Osteocyte (in vitro differentiated cells): ENCODE measurements at places on chromosomes 13 and 19.

- no peak for DNase-seq
Measured at GRCh38 chr13:95437561-95437960, 115.0 kb upstream of the CLDN10 start.

DNA sequence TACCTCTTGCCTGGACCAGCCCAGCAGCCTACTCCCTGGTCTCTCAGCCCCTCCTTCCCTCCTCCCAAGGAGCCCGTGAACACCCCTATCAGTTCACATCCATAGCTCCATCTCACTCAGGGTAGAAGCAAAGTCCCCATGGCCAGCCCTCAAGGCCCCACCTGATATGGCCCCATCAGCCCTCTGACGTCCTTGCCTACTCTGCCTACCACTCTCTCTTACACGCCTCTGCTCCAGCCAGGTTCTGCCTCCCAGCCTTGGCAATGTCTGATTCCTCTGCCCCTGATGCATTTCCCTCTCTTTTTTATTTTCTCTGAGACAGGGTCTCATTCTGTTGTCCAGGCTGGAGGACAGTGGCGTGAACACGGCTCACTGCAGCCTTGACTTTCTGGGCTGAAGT, 7.9 kb upstream of the SERTAD3 start:
- no peak for DNase-seq

GRCh38 chr19:28242317-28242927, 970.5 kb downstream of the UQCRFS1 start:
- no peak for DNase-seq

- no peak for DNase-seq
Measured at GRCh38 chr13:20495087-20496023, 30.3 kb downstream of the CRYL1 start.

DNA sequence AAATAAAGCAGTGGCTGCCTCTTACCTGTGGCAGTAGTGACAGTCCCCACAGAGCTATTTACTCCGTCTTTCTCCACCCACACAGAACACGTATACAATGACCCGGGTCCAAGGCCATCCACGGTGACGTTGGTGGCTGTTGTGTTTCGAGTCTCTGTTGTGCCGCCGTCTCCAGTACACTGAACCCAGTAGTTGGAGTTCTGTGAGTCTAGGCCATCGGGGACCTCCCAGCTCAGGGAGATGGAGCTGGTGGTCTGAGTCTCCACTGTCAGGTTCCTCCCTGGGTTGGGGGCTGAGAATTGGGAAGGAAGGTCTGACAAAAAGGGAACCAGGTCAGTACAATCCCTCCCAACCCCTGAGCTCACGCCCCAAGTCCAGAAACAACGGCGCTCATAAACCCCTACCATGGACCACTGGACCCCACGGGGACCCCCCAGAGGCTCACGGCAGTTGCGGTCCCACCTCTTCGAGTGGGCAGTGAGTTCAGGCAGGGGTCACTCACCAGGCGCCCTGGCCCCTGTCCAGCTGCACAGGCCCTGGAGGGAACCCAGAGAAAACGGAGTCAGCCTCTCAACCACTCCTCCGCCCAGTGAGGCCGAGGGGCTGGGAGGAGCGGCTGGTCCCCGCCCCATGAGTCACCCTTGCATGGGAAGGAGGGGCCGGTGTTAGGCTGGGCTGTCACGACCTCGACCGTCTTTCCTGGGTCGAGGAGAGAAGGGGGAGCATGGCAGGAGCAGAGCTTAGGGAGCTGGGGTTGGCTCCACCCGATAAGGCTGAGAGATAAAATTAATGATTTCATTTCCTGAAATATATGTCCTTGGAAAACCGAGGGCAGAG, 2.4 kb downstream of the PTPRH start:
- peak; percentile 91 for DNase-seq

GRCh38 chr19:51680474-51680873, 12.7 kb upstream of the SPACA6 start:
- no peak for DNase-seq

GRCh38 chr13:30711837-30712236, 23.5 kb upstream of the ALOX5AP start:
- DNase-seq, result no peak

DNA sequence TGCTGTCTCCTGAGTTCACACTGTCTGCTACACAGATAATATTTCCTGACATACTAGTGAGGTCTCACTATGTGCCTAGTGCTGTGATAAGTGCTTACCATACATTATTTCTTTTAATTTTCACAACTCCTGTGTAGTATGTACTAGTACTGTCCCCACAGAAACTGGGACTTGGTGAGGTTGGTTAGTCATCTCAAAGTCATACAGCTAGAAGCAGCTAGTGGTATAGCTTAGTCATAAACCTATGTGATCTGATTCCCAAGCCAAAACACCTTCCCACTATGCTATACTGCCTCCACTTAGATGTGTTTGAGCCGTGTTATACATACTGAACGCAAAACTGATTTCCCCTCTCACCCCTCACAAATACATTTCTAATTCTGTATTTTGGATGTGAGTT, 10.5 kb downstream of the MTMR6 start:
- DNase-seq, result no peak

GRCh38 chr13:105806628-105806920, 728.9 kb downstream of the EFNB2 start:
- DNase-seq, result no peak

GRCh38 chr13:48679941-48680680, 26.4 kb downstream of the CYSLTR2 start:
- no peak for DNase-seq

DNA sequence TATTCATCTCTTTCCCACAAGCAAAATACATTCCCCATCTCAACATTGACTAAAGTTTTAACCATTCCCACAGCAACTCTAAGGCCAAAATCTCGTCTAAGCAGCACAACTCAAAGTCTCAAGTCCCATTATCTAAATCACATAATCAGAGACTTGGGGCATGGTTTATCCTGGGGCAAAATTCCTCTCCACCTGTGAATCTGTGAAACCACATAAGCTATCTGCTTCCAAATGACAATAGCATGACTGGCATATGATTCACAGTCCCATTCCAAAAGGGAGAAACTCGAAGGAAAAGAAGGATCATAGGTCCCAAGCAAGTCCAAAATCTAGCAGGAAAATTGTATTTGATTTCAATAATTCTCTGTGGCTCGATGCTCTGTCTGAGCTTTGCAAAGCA, 73.0 kb downstream of the ANKRD10 start:
- DNase-seq, result no peak

GRCh38 chr13:69458013-69458412, 649.6 kb upstream of the ATXN8OS start:
- no peak for DNase-seq

GRCh38 chr13:52786766-52787165, 47.1 kb upstream of the CNMD start:
- no peak for DNase-seq

DNA sequence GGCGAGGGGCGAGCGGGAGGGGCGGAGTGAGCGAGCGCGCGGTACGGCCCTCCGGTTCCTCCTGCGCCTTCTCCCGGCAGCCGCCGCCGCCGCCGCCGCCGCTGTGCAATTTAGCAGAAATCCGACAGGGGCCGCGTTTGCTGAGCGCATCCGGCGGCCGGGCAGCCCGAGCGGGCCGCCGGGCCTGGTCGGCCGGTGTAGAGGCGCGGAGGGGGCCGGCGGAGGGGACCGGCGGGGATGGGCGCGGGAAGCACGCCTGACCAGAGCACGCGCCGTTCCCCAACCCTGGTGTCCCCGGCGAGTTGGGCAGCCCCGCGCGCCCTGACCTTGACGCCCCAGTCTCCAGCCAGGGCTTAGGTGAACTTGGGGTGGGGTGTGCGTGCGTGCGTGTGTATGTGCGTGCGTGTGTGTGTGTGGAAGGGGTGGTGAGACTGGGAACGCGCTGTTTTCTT, 144.5 kb upstream of the ZNF536 start:
- peak; percentile 89 for DNase-seq

DNA sequence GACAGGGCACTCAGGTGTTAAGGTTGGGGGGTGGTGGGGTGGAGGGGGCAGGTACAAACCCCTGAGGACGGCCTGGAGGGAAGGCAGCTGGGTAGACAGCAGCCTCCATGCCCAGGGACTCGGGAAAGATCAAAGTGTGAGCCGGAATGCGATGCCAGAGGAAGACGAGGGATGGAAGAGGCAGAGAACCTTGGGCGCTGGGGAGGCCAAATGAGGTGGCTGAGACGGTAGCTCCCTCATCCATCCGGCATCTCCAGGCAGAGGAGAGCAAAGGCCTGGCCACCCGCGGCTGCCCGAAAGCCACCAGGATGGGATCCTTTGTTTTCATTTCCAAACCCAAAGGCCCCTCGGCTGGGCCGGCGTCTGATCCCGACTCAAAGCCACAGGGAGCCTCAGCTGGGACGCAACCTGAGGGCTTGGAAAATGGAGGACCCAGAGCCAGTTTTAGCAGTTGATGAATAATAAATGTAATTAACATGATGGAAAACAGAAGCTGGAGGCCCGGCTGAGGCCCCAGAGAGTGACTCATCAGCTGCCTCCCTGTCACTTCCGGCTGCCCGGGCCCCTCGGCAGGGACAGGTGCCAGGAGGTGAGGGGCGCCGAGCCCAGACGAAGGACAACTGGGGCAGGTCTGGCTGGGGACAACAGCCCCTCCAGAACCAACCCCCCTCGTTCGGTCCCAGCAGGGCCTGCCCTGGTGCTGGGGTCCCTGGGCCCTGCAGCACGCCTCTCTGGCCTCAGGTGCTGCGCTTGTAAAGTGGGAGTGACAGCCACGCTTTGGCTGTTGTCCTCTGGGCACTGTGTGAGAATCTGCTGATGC, 61.6 kb downstream of the CEBPG start:
- no peak for DNase-seq

- peak; percentile 90 for DNase-seq
Measured at GRCh38 chr19:44643605-44644401, at the start of gene PVR. TSS of gene PVR (plus strand) at chr19:44643910. CDS start at chr19:44644097, 187 bp downstream.

- DNase-seq, result no peak
Measured at GRCh38 chr19:51903192-51903591, 1.6 kb downstream of the ZNF649 start.

- no peak for DNase-seq
Measured at GRCh38 chr13:46075811-46076210, 23.3 kb upstream of the ZC3H13 start.

DNA sequence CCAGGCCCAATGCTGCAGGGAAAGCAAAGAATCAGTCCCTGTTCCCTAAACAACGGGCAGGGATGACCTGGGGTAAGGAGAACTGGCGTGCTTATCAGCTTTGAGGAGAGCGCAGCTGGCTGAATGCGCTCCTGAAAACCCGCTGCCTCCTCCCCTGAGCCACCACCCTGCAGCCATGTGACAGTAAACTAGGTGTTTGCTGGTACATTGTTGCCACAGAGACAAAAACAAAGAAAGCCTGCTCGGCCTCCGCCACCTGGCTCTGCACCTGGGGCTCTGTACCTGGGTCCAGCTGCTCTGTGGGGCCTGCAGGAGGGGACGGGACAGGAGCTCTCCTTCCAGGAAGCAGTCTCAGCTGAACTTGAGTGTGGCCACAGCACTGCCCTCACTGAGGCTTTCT, 21.8 kb downstream of the MCF2L start:
- DNase-seq, result no peak

GRCh38 chr13:44710576-44710975, 134.4 kb upstream of the TSC22D1 start:
- DNase-seq, result no peak

DNA sequence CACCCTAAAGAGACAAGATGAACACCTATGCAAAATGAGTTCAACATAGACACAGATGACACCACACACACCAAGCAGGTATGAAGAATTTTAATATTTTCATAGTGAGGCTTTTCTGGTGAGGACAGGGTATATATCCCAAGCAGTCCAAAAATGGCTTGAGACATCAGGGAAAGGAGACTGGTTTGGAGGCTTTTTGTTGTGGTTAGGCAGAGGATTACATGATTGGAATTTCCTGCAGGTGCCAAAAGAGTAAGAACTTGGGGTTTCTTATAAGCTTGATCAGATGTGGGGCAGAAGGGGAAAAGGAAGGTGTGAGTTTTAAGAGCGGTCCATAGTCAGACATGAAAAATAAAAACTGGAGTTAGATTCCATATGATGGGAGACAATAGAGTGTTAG, 420.8 kb upstream of the SLITRK1 start:
- no peak for DNase-seq

- DNase-seq, result no peak
Measured at GRCh38 chr19:45021971-45022370, 16.9 kb upstream of the CLASRP start.

- no peak for DNase-seq
Measured at GRCh38 chr13:39956036-39956435, 300.6 kb downstream of the COG6 start.

GRCh38 chr19:38649305-38650171, 2.1 kb downstream of the ACTN4 start:
- DNase-seq, result no peak

DNA sequence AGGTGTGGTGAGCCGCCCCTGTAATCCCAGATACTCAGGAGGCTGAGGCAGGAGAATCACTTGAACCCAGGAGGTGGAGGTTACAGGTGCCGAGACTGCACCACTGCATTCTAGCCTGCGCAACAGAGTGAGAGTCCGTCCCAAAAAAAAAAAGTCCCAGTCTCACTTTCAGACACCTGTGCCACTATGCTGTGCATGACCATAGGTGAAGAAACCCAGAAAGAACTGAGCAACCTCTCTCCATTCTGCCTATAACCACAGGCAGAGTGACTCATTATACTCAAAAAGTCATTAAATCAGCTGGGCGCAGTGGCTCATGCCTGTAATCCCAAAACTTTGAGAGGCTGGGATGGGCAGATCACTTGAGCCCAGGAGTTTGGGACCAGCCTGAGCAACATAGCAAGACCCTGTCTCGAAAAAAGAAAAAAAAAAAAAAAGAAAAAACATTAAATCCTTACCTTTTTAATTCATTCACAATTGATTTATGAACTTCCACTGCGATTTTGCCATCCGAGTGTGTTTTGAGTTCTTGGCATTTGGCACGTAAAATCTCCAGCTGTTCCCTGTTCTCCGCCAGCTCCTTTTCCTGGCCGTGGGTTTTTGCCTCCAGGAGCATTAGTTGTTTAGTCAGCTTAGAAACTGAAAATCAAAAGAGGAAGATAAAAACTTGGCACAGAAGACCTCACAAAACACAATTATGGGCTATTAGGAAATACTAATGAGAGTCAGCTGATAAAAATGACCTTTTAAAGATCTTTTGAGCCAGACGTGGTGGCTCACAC, 45.5 kb upstream of the SLC7A9 start:
- no peak for DNase-seq

- DNase-seq, result no peak
Measured at GRCh38 chr19:36128392-36128736, 11.5 kb upstream of the CAPNS1 start.

DNA sequence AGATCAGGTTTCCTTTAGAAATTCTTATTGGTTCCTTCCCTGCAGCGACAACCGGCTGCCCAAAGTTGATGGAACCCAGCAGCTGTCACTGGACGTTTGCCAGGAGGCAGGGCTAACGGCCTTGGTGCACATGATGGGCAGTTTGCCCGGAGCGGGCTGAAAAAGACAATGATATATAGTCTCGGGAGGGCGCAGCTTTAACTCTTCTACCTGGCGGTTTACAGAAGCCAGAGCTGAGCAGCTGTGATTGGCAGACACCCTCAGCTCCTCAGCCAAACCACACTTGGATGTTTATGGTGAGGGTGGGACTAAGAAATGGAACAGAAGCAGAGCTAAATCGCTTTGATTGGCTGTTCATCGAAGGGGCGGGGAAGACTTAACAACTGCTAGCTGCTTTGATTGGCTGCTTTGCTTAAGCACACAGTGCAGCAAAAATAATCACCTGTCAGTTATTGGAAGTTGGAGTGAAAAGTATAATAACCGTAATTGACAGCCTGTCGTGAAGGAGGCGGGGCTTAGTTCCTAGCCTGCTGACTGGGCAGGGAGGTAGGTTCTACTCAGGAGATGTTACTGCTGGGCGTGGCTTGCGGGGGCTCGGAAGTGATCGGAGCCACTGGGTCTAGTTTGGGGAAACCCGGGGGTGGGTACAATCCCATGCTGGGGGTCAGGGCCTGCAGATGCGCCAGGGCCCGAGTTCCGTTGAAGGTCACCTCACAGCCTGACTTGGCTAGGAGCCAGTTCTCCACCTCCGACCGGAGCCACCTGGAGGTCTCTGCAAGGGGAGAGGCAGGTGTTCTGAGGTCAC, 7.5 kb downstream of the EMP3 start:
- DNase-seq, result peak; percentile 92
